ENCODE measurements at places on chromosomes 1 and 21. TPM values are rescaled to one million over a fixed set of nuclear protein-coding genes. Genes with fewer than 3 reads are reported as not detected.

DNA sequence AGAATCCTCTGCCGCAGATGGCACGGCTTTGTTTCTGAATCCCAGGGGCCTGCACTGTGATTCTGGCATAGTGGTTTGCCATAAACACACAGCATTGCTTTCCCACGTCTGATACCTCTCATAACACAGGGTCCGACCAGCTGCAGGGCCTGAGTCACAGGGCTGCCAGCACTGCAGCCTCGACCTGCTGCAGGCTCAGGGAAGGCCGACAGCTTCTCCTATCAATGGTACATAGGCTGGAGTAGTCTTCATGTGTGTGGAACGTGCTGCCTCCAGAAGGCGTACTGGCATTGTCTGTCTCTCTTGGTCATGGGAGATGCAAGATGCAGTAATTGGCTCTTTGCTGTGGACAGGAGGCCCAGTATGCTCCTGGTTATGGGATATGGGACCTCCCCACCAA lies 53.5 kb upstream of the PDE9A start:
- no peak overlapping the region for H3K27ac ChIP-seq
- H3K4me3 ChIP-seq, result no peak overlapping the region
- H3K27me3 ChIP-seq, result peaks cover 15% of the 10 kb centered on the region
- no peaks in the 10 kb centered on the region for H3K36me3 ChIP-seq
- no peak for DNase-seq
- H3K4me1 ChIP-seq, result no peaks in the 10 kb centered on the region

FCRL6 gene
- 1.2 TPM for total RNA-seq

DNA sequence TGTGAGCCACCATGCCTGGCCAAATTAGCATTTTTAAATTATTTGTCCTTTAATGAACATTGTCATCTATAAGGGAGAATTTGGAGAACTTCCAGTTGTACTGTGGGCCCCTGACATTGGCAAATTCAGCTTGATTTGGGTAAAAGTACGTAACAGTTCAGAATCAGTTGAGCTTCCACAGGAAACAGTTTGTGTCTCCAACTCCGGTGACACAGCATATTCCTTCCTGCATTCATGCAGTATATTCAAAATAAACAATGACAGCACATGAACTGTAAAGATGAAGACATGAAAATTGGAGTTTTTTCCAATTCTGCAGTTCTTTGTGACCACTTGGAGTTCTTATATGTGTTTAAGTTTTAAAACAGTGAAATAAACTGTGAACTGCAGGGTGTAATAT lies 28.2 kb downstream of the RNF220 start:
- no peaks in the 10 kb centered on the region for H3K4me1 ChIP-seq
- H3K27me3 ChIP-seq, result no peaks in the 10 kb centered on the region
- no peak overlapping the region for H3K27ac ChIP-seq

DNA sequence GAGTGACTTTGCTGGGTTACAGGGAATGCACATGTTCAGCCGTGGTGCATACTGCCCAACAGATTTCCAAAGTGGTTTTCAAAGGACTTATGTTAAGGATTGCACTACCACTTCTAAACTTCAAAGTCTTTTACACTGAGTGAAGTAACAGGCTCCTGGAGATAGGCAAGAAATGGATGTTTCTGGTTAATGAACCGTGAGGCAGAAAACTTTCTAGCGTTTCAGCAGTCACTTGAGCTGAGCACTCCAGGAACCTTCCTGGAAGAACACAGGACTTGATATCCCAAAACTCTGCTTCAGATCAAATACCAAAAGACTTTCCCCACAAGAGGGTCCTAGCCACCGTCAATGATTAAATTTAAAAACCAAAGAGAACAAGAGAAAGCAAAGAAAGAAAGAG lies 74.3 kb upstream of the ATP1A1 start:
- no peak overlapping the region for H3K27ac ChIP-seq
- no peaks in the 10 kb centered on the region for H3K27me3 ChIP-seq
- DNase-seq, result no peak
- H3K4me1 ChIP-seq, result no peaks in the 10 kb centered on the region
- no peak overlapping the region for H3K4me3 ChIP-seq

IGSF9 gene
- total RNA-seq, result 0.12 TPM

SDHC gene
- 106 TPM for total RNA-seq

DNA sequence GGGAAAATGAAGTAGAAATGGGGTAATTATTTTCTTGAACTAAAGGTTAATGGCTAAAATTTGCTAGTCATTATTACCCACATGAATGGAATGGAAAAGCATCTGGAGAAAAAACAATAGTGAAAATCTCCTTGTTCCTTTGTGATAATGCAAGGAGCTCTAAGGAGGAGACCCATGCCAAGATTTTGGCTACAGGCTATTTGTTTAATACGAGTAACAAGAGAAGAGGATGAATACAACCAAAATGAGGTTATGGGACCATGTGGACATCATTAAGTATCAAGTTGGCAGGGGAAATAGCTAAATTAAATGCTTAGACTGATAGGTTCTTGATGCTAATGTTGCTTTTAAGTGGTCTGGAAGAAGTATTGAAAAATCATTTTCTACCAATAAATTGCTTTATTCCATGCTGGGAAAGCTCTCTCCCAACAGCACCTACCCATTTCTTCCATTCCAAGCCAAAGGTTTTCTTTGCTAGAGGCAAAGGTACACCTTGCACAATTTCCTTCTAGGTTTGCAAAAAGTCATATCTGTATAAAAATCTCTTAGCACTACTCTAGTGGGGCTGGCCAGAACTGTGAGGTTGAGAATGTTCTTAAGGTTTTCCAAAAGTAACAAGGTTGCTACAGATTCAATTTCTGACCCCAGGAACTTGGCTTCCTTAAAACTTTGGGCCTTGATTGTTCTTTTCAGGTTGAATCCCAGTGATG lies 100.2 kb downstream of the SMYD2 start:
- no peak overlapping the region for H3K27ac ChIP-seq
- H3K36me3 ChIP-seq, result no peaks in the 10 kb centered on the region
- peaks cover 6% of the 10 kb centered on the region for H3K27me3 ChIP-seq
- no peaks in the 10 kb centered on the region for H3K4me1 ChIP-seq
- DNase-seq, result no peak
- no peak overlapping the region for H3K4me3 ChIP-seq

S100A9 gene
- total RNA-seq, result 11.5 TPM

DNA sequence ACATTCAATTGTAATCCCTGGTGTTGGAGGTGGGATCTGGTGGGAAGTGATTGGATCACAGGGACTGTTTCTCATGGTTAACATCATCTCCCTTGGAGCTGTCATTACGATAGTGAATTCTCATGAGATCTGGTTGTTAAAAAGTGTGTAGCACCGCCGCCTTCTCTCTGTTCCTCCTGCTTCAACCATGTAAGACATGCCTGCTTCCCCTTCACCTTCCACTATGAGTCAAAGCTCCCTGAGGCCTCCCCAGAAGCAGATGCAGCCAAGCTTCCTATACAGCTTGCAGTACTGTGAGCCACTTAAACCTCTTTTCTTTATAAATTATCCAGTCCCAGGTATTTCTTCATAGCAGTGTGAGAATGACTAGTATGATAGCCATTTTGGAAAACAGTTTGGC lies 30.1 kb upstream of the TRIM62 start:
- no peaks in the 10 kb centered on the region for H3K36me3 ChIP-seq
- H3K4me1 ChIP-seq, result no peaks in the 10 kb centered on the region
- DNase-seq, result no peak
- H3K4me3 ChIP-seq, result no peak overlapping the region

All from T-cell (primary cell).